ENCODE measurements at places on chromosomes 1 and 21.

GRCh38 chr1:59718989-59719360 lies 95.8 kb upstream of the HOOK1 start:
- no peak for DNase-seq

DNA sequence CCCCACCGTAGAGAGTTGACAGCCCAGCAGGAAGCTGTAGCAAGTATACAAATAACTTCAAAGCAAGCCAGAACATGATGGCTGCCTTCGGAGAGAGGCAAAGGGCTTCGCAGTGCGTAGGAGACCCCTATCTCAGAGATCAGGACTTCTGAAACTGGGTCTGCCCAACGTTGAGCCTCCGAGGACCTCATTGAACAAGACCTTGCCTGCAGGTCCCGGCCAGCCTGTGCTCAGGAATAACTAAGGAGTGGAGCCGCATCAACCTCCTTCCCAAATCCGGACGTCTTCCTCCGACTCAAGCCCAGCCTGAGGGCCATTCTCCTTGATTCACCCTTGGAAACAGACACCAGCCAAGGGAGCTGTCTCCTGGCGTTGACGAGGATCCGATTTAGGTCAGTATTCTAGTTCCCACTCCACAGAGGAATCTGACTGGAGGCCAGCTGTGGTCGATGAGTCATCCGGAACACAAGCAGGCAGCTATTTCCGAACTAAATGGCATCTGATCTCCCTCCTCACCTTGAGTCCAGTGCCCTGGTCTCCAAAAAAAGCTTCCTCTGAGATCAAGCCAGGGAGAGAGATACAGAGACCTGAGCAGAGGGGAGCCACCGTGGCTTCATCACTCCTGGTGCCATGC lies 166.5 kb upstream of the COA6 start:
- DNase-seq = no peak

GRCh38 chr21:28742527-28742926 lies 250.2 kb downstream of the LTN1 start:
- DNase-seq = no peak

GRCh38 chr21:20545454-20545853 lies 452.8 kb upstream of the NCAM2 start:
- DNase-seq = no peak
